ENCODE measurements at places on chromosomes 12 and 14.

DNA sequence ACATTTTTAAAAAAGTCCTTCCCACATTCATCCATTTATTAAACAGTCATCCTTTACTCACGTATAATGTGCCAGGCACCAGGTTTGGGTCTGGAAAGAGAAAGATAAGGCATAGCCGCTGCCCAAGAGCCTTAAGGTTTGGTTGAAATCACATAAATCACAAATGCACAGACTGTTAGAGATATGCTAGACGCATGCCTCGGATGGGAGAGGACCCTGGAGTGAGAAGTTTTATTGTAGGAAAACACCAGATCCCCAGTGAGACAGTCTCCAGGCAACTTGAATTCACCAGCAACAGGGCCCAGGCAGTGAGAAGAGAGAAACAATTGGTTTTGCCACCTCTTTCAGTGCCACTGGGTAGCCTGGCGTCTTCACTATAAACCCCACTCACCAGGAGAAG is 305.9 kb upstream of the AMIGO2 start:
- DNase-seq, result no peak

GRCh38 chr14:100072783-100073346 is 7.6 kb downstream of the EVL start:
- no peak for DNase-seq

DNA sequence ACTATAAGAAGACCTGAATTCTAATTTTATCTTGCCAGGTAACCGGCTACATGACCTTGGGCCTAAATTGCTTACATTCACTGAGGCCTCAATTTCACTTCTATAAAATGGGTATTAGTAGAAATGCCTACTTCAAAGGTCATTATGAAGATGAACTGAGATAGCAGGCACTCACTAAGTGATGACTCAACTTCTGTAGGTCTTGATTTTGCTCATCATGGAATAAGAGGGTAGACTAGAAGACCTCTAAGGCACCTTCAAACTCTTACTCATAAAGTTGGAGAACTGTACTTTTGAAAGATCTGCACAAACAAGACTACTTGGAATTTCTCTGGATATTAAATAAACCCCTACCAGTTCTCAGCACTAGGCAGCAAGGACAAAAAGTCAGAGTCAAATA is 39.3 kb upstream of the FRMD6 start:
- DNase-seq, result no peak

DNA sequence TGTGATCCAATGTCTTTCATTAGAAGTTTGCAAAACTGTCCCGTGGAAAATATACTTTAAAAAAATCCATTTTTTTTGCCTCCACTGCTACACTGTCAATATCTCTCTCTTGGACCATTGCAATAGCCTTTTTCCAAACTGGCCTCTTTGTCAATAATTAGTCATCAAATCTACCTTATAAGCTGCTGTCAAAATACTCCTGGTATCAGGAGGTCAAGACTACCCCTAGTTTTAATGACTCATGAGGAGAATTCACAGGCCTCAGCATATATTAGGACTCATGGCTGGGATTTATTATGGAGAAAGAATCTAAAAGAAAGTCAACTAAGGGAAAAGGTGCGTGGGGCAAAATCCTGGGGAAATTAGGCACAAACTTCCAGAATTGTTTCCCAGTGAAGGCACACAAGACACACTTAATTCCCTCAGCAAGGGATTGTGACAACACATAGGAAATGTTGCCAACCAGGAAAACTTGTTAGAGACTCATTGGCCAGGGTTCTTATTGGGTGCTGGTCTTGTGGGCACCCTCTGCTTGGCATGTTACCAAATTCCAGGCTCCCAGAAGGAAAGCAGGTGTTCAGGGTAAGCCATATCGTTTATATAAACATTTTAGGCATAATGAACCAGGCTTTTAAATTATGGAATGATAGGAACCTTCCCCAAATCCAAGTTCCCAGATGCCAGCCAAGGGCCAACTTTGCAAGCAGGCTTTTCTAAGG is 56.1 kb downstream of the TMEM117 start:
- DNase-seq, result no peak

GRCh38 chr14:88598097-88598675 is 35.3 kb downstream of the ZC3H14 start:
- no peak for DNase-seq

- no peak for DNase-seq
Measured at GRCh38 chr12:3540387-3540990, 49.5 kb downstream of the PRMT8 start.

- DNase-seq, result no peak
Measured at GRCh38 chr12:113151655-113152054, 2.1 kb downstream of the CFAP73 start.

GRCh38 chr14:37122919-37123639 is 49.3 kb downstream of the SLC25A21 start:
- no peak for DNase-seq

DNA sequence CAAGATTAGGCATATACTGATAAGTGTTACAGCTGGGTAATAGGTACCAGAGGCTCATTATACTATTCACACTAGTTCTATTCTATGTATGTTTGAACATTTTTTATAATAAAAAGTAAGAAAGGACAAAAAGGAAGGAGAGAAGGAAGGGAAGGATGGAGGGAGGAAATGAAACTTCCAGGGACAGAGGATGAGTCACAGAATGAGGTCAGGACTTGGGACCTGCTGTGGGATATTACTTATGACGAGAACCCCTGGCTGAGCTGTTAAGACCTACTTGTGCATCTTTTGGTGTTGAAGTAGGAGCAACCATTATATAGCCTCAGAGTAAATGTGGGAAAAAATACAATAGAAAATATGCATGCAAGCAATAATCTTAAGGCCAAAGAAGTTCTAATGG is 16.7 kb upstream of the TMEM260 start:
- DNase-seq, result no peak

DNA sequence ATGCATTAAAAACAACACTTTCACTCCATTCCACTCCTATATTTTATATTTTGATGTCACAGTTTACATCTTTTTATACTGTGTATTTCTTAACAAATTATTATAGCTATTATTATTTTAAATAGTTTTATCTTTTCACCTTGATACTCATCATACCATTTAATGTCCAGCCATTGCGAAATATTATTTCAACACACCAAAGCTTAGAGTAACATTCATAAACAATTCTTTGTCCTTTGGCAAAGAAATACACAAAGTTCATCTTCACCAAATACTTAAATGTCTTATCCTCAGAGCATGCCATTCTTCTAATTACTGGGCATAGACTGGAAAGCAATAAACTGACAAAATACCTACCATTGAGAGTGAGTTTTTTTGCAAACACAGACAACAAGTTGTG is 1963.4 kb upstream of the FLRT2 start:
- DNase-seq, result no peak

DNA sequence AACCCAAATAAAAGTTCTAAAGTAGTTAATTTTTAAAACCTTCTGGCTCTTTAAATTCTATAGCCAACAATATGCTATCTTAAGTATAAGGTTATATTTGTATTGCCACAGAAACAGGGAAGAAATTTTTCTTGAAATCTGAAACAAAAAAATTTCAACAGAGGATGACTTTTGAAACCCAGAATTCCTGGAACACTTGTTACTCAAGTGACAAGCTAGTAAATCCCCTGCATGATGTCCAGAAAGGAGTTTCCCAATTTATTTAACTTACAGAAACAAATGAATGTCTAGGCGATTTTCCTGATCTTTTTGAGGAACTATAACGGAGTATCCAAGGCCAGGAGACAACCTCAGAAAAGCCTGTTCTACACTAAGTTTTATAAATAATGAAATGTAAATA is 69.6 kb downstream of the SLC41A2 start:
- DNase-seq, result no peak

DNA sequence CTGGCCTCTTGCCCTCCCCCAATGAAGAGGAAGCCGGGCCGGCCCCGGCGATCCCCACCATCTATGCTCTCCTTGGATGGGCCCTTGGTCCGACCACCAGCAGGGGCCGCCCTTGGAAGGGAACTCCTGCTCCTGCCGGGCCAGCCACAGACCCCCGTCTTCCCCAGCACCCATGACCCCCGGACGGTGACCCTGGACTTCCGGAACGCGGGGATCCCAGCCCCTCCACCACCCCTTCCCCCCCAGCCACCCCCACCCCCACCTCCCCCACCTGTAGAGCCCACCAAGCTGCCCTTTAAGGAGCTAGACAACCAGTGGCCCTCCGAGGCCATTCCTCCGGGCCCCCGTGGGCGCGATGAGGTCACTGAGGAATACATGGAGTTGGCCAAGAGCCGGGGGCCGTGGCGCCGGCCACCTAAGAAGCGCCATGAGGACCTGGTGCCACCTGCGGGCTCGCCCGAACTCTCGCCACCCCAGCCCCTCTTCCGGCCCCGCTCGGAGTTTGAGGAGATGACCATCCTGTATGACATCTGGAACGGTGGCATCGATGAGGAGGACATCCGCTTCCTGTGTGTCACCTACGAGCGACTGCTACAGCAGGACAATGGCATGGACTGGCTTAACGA is 19.4 kb downstream of the SETD1B start:
- no peak for DNase-seq

DNA sequence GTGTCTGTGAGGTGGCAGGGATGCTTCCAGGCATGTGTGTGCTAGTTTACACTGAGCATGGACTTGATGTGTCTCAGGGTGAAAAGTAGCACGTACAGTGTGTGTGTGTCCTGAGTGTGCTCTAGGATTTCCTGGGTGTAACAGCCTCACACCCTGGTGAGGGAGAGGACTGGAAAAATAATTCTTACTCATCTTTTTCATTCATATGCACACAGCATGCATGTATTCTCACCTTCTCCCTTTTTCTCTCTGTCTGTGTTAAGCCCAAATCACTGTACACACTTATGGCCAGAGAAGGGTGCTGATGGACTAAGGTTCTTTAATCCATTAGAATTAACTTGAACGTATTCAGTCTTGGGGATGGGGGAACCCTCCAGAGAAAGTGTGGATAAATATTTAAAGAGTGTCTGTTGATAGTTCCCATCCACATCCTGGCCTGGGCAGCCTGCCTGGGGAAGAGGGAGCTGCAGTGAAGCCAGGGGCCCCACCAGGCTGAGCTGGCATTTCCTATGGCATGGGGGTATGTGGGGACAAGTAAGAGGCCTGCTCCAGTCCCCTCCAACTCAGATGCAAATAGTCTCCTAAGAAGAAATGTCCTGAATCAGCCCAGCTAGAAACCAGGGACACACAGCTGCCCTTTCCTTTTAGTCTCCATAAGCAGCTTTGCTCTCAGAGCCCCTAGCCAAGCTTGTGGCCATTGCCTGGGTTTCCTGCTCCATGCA is 1.1 kb upstream of the HOXC8 start:
- DNase-seq, result no peak

DNA sequence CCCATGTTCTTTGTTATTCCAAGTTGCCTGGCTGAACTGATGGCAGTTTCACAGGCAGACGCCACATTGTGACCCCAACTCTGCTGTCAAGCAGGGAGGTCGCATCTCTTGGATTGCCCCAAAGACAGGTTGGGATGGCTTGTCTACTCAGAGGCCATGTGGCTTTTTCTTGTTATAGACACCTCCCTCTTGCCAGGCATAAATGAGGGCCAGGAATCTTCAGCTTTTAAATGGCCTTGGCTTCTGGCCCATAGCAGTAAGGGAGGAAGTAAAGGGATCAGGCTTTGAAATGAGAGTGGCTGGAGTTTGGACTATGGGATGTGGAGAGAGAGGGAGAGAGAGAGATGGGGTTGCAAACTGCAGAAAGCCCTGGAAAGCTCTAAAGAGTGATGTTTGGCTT is 215.0 kb downstream of the TBX5 start:
- DNase-seq, result no peak

DNA sequence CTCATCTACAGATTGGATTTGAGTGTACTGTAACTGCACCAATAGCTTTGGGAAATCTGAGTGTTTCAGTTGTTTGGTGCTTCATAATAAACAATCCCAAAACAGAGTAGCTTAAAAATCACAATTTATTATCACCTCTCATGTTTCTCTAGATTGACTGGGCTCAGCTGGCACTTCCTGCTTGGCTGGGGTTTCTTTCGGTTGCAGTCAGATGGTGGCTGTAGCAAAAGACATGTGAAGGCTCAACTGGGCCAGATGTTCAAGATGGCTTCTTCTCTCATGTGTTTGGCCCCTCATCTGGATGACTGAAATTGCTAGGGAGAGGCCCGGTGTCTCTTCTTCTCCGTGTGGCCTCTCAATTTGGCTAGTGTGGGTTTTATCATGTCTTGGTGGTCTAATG is 12.1 kb upstream of the BMP4 start:
- DNase-seq, result no peak

DNA sequence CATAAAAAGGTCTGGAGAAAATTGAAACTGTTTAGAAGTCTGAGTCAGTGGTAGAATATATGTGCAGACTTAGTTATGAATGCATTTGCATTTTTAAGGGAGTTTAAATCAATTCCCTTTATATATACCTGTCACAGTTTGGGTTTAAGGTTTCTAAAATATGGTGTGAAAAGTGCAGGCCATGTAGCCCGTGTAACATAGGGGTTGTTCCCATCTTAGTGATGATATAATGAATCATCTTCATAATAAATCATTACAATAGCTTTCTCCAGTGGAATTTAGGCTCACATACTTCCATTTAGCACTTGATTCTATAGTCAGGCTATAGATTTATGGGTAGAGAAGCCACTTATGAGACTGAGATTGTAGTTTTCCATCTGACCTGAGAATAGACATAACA is 1162.4 kb downstream of the SLC16A7 start:
- DNase-seq, result no peak

DNA sequence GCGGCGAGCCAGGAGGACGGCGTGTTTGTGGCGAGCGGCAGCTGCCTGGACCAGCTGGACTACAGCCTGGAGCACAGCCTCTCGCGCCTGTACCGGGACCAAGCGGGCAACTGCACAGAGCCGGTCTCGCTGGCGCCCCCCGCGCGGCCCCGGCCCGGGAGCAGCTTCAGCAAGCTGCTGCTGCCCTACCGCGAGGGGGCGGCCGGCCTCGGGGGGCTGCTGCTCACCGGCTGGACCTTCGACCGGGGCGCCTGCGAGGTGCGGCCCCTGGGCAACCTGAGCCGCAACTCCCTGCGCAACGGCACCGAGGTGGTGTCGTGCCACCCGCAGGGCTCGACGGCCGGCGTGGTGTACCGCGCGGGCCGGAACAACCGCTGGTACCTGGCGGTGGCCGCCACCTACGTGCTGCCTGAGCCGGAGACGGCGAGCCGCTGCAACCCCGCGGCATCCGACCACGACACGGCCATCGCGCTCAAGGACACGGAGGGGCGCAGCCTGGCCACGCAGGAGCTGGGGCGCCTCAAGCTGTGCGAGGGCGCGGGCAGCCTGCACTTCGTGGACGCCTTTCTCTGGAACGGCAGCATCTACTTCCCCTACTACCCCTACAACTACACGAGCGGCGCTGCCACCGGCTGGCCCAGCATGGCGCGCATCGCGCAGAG is 873 bp downstream of the PLXNC1 start:
- no peak for DNase-seq

Measured in brain pericyte (primary cell).